Left hindlimb (tissue), 1 donor: ENCODE measurements at places on chromosomes 7 and 10.
A peak's percentile ranks its signal among the peaks of the same experiment; 100 is the strongest.

GRCh38 chr7:49424109-49424508, 349.3 kb upstream of the VWC2 start:
- DNase-seq: no peak

- no peak for DNase-seq
These were observed 132.8 kb downstream of the POLR1F start for GRCh38 chr7:19575909-19576557.

DNA sequence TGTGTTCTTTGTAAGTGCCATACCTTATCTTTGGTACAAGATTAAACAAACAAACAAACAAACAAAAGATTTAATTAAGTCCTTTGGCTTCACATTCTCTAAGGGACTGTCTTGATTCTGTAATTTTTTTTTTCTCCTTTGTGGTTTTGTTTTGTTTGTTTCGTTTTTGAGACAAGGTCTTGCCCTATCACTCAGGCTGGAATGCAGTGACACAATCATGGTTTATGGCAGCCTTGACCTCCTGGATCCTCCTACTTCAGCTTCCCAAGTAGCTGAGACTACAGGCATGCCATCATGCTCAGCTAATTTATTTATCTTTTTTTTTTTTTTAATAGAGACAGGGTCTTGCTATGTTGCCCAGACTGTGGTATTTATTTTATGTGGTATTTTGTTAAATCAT, 165.8 kb downstream of the LRRC4 start:
- DNase-seq: no peak

- DNase-seq: peak; percentile 12
These were observed 53.0 kb downstream of the PDGFA start for GRCh38 chr7:466465-467191.

- no peak for DNase-seq
These were observed 670.1 kb downstream of the REEP3 start for GRCh38 chr10:64191286-64191685.

DNA sequence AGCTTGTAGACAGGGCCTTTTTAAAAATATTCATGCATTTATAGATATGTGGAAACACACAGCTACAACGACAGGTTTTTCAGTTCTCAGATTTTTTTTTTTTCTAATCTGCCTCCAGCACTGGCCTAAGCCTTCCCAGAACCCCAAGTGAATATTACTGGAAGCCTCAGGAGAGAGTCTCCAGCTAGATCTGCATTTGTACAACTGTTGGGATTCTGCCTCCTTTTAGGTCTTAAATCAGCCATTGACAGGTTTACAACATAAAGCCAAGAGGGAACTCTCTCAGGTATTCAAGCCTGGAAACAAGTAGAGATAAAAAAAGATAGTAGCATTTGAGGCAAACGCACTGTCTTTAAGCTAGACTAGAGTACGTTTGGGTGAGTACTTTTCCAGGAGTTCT, 275.8 kb downstream of the ANKRD30A start:
- no peak for DNase-seq

- DNase-seq: no peak
These were observed 2.7 kb upstream of the IQUB start for GRCh38 chr7:123537026-123537642.

- DNase-seq: no peak
These were observed 54.5 kb downstream of the P4HA1 start for GRCh38 chr10:73042130-73042529.

DNA sequence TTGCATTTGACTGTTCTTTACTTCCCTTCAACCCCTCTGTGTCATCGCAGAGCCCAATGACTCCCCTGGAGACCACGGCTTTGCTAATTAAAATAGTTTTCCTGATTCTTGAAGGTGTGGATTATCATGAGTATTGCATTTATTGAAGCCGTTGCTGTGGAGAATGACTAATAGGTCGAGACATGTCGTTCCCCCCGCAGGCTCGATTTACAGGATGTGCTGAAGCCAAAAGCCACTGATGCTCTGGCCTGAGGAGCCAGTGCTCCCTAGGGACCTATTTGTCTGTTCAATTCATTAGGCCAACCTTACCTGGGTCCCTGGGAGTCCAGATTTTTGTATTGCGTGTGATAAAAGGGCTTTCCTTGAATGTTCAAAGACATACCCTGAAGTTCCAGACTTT, 102.3 kb downstream of the NPTX2 start:
- no peak for DNase-seq

DNA sequence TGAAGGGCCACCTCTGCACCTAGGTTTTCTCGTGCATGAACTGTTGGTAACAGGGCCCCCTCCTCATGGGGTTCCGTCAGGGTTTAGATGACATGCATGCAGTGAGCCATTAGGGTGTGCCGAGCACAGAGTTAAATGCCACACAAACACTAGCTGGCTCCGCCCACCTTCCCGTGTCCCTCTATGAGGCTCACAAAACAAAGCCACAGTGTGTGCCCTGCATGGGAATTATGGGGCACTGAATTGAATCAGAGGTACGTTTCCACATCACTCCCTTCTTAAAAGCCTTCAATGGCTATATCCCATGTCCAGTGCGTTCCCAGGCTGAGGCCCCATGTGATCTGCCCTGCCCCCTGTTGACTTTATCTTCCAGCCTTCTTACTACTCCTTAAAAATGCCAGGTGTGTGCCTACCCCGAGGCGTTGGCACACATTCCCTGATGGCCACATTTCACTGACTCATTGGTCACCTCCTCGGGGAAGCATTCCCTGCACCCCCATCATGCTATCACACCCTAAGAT, 35.7 kb downstream of the GSDME start:
- no peak for DNase-seq

DNA sequence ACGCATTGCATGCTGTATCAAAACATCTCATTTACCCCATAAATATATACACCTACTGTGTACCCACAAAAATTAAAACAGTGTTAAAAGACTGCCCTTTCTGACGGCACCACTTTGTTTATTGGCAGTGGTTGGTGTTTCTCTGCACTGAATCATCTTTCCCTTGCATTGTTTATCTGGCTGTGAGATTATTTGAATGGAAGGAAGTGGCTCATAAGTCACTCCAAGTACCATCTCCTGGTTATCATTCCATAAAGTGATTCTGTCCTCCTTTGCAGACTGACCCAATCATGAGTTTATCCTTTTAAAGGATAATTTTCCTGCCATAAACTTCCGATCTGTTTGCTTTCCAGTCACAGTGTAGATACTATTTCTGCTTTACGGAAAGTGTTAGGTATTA, 183.8 kb downstream of the CAMK1D start:
- DNase-seq: no peak

GRCh38 chr7:2185715-2186114, 47.0 kb downstream of the MAD1L1 start:
- DNase-seq: no peak

DNA sequence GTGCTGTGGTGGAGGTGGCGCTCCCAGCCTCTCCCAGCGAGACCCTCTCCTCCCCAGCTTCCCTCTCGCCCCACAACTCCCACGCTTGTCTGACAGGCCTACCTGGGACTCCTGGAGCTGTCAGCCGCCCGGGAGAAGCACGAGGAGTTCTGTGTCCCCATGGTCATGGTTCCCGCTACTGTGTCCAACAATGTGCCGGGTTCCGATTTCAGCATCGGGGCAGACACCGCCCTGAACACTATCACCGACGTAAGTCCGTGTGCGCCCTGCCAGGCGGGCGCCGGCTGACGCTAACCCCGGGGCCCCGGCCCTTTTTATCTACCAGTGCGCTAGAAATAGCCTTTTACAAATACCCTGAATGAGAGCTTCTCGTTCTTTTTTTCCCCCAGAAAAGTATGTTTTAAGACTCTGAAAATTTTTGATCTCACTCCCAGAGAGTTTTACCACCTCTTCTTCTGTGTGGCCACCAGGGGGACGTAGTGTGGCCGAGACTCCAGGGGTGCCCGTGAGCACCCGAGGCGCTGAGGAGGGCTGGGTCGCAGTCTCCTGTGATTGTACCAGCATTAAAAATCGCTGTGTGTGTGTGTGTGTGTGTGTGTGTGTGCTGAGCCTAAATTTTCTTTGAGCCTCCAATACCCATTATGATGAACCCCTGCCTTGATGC, 52.6 kb downstream of the PFKP start:
- DNase-seq: no peak

DNA sequence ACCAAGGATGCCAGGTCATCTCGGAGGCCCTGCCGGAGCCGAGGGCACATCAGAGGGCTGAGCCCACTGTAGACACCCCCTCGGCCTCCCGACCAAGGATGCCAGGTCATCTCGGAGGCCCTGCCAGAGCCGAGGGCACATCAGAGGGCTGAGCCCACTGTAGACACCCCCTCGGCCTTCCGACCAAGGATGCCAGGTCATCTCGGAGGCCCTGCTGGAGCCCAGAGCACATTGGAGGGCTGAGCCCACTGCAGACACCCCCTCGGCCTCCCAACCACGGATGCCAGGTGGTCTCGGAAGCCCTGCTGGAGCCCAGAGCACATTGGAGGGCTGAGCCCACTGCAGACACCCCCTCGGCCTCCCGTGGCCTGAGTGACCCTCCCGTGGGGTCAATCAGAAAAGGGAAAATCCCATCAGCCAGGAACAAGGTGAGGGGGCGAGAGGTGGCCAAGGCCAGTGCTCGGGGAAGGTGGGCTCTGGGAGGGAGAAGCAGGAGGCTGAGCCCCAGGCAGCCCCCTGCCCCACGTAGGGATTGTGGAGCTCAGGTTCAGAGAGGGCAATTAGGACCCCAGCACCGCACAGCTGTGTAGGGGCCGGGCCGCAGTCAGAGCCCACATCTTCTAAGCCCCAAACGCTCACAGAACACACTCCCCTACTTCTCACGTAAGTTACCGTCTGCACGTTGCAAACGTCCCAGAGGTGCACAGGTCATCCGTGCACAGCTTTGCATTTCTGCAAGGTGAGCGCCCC, 37.6 kb upstream of the FOXL3 start:
- DNase-seq: no peak

DNA sequence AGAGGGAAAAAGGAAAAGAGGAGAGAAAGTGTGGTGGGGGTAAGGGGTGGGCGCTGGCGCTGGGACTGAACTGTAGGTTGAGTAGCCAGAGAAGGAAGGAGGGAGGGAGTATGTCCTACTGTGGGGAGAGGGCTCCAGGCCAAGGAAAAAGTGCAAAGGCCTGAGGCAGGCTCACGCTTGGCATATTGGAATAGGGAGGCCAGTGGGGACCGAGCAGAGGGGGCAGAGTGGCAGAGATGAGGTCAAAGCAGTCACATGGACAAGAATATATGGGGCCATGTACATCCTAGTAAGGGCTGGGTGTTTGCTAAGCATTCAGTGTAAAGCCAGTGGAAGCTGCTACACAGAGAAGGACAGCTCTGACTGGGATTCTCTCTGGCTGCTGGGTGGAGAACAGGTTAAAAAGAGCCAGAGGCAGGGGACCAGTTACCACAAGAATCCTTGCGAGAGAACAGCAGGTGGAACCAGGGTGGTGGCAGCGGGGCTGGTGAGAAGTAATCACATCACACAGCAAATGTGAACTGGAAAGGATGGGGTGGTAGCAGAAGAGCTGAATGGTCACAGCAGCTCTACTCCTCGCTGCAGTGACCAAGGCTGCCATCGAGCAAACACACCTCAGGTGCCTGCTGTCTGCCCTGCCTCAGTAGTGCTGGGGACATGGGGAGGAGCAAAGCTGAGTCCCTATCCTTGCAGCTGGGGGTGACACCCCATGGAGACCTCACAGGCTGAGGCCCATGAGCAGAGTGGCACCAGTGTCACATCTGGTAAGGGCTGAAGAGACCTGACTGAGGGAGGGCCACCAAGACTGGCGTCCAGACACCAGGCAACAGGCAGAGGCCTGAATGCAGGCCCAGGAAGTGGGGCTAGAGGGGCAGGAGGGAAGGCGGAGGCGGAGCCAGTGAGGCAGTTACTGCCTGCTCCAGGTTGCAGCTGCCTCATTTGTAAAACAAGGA, 39.5 kb downstream of the FAM53B start:
- DNase-seq: no peak

- DNase-seq: no peak
These were observed 13.9 kb downstream of the PRSS2 start for GRCh38 chr7:142784716-142785115.

- no peak for DNase-seq
These were observed 53.9 kb upstream of the NFE2L3 start for GRCh38 chr7:26097837-26098668.

DNA sequence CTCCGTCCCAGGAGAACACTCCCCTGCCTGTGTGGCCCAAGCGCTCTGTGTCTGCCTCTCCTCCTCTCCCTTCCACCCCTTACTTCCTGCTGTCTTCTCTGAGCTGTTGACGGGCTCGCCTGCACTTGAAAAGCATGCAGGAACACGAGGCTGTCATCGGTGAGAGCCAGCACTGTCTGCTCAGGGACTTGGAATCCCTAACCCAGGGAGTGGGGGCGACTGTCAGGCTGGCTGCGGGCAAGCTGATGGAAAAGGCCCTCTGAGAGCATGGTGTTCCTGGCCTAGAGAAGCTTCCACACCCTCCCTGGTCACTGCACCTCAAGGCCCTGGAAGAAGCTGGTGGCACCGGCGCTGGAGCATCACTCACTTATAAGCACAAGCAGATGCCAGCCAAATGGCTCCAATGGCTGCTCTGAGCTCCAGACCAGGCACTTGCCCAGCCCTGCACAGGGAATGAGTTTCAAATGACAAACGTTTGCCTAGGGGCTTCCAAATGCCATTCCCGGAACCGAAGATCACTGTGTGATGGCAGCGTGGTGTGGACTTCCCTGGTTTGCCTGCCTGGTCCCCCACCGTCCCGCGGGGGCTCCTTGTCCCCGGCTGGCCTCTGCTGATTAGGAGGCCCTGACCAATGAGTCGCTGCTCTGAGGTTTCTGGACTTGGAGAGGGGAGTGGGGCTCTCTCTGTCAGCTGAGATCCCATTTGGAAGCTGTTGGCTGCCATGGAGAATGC, 56.7 kb upstream of the EBF3 start:
- no peak for DNase-seq
